GM12891 (cell line): ENCODE measurements at places on chromosomes 11 and 22.

DNA sequence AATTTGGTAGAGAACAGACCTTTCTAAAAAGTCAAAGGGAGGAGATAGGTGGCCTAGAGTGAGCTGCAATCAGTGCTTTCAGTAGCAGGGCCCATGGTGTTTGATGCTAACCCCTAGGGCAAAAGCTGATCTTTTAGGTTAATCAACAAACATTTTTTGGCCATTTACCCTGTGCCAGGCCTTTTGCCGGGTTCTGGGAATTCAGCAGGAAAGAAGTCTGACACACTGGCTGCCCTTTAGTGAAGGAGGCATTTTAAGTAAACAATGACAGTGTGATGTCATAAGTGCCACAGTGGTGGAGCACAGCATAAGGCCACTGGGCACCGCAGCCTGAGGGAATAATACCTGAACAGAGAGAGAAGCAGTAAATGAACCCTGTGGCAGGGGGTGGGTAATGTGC is 29.0 kb downstream of the C22orf31 start:
- no peak for DNase-seq

DNA sequence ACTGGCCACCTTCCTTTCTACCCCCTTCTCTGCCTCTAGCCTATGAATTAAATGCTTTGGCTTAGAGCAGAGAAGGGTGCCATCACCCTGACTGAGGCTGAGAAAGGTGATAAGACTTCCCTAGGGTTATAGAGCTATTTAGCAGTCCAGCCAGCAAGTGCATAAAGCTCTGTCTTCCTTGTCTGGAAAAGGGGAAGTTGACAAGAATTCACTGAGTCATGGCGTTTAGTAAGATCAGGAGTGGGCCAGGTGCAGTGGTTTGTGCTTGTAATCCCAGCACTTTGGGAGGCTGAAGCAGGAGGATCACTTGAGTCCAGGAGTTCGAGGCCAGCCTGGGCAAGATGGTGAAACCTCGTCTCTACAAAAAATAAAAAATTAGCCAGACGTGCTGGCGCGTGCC is 63.1 kb downstream of the LHFPL7 start:
- no peak for DNase-seq

DNA sequence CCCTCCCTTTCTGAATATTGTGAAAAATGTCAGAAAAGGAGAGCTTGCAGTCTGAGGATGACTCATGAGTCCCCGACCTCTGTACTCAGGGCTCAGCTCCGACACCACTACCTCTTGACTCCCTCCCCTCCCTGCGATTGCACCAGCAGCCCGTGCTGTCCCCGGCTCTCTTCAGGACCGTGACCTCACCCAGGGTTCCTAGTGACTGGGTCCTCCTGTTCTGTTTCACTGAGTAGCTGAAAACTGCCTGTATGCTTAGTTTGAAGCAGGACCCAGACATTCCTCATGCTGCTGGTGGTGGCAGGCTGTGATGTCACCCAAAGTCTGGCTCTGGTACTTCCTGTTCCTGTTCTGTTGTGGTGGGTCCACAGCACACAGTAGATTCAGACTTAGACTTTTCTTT is 11.7 kb downstream of the PHRF1 start:
- no peak for DNase-seq

GRCh38 chr11:24819006-24819405 is 322.2 kb downstream of the LUZP2 start:
- no peak for DNase-seq

- DNase-seq: no peak
Observed at GRCh38 chr11:77423624-77424023, 50.3 kb downstream of the PAK1 start.

DNA sequence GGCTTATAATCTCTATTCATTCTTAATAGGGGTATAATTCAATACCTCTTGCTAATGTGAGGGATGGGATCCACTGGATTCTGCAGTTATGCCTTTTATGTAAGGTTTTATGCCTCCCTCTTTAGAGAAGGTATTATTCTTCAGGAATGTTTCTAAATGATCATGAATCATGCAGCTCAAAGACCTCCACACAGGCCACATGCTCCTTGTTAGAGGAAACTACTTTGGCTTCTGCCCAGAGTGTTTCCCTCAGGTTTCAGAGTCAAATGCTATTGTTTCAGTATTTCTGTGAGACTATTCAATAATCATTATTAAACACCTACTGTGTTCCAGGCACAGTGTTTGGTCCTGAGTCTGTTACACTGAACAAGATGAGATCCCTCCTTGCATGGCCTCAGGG is 115.9 kb downstream of the RAB38 start:
- no peak for DNase-seq

DNA sequence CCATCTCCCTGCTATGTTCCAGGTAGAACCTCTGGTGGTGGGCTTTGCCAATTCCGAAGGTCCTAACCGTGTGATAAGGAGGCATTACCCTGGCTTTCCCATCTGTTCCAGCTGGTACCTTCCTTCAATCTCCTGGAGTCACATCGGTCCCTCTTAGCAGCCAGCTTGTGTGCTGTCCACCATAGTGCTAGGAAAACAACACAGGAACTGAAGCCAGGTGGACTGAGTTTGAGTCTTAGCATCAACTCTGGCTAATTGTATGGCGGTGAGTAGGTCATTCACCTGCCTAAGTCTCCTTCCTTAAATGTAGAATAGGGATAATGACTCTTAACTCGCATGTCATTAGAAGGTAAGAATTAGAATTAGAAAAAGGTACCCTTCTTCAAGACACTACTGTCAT is 159.6 kb upstream of the E2F8 start:
- no peak for DNase-seq

DNA sequence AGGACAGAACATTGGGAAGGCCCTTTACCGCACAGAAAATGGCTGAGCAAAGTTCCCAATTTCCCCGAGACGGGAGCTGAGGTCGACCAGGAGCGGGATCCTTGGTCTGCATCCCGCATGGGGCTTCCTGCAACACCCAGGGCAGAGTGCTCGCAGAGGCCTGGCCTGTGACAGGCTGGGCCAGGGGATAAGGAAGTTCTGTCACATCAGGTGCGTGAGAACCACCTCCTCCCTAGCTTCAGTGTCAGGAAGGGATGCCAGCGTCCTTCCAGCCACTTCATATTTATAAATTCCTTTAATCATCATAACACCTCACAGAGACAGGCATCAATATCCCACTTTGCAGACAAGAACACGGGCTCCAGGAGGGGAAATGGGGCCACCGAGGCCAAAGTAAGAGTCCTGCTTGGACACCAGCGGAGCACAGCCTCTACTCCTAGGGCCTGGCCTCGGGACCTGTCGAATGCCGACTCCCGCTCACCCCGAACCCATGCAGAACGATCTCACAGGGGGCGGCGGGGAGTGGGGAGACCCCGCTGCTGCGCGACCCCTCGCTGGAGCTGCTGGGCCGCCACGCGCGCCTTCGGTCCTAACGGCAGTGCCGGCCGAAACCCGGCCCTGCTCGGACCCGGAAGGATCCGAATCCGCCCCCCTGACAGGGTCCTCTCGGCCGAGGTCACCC is 532 bp downstream of the BET1L start:
- no peak for DNase-seq

DNA sequence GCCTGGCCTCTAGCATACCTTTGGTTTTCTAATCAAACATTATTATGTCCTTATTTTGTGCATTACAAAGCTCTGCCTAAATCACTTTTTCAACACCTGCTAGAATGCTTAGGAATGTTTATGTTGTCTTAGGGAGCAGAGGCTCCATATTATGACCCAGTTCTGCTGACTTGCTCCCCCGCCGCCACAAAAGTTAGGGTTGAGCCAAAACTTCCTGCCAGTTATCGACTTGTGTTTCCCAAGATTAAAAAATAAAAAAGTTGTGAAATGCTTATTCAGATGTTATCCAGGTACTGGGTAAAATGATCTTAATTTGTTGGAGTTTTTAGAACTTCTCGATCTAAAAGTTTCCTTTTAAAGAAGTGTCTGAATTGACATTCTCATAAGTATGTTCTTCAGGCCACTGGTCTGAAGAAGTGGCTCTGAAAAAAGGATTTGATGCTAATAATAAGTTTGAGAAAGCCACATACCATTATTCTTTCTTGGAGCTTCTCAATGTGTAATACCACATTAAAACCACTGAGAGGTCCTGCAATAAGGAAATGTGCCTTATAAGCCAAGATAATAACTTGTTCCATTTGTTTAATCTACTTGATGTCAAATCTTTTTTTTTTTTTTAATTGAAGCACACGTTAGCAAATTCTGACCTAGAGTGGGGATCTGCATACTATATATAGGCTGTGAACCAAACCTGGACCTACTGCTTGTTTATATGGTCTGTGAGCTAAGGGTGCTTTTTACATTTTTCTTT is 2.2 kb downstream of the RNF185 start:
- no peak for DNase-seq

GRCh38 chr11:34461215-34461614 is 22.5 kb downstream of the CAT start:
- no peak for DNase-seq

- DNase-seq: no peak
Observed at GRCh38 chr22:46761539-46762237, 762 bp upstream of the TBC1D22A start.

DNA sequence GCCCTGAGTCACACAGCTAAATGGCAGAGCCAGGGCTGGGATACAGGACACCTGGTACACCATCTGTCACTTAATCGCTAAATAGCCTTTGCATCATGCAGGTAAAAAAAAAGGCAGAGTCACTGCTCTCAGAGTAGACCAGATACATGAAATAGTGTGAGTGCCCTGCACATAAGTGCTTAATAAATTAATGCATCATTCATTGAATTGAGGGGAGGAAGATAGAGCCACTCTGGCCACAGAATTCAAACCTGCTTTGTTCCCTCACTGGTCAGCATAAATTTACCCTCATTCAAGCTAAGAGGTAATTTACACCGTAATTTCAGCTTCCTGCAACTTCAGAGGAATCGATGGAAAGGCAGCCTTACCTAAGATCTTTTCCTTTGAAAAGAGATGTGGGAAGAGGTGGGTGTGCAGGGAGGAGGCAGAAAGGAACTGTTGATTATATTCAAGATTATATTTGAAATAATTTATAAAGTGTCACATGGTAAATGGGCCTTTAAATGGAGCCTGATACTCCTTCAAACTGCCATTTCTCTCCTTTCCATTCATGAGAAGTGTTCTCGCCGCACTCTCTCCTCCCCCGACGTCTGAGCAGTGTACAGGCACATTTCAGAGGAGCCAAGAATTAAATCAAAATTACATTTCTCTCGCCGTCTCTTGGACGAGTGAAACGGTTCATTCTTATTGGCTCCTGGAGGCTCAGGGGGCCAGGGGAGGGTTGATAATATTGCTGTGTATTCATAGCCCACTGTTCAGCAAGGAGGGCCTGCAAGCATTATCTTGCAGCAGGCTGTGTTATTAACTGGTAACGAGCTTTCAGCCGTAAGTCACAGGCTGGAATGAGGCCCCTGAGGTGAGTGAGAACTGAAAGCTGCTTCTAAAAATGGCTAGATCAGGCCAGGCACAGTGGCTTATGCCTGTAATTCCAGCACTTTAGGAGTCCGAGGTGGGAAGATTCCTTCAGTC is 52.2 kb upstream of the HMGXB4 start:
- DNase-seq: no peak

DNA sequence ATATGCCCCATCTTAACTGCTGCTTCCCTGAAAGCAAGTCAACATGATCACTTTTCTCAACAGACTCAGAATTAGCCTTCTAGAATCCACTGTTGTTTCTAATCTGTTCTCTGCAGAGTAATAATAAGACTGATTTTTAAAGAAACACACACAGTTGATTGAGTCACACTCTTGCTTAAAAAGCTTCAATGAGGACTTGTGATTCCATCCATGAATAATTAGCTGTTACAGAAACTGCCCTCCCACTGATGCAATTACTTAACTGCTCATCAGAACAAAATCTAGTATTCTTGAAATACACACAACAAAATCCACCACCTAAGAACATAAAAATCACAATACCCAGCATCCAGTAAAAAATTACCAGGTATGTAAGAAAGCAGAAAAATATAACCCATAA is 100.5 kb upstream of the TIMP3 start:
- no peak for DNase-seq

DNA sequence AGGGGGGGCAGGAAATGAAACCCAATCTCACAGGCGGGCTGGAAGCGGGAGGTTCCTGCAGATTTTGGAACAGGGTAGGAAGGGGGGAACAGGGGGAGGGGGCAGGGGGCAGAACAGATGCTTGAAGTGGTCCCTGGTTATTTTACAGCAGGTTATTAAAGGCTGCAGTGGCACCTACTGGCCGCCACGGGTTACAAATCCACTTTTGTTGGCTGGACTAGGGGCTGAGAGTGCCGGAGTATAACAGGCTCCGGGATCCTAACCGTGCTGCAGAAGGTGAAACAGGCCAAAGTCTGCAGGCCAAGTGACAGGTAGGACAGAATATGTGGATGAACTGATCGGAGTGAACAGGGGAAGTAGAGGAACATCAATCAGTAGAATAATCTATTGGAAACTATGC is 2.5 kb downstream of the ROBO3 start:
- peak; percentile 52 for DNase-seq

DNA sequence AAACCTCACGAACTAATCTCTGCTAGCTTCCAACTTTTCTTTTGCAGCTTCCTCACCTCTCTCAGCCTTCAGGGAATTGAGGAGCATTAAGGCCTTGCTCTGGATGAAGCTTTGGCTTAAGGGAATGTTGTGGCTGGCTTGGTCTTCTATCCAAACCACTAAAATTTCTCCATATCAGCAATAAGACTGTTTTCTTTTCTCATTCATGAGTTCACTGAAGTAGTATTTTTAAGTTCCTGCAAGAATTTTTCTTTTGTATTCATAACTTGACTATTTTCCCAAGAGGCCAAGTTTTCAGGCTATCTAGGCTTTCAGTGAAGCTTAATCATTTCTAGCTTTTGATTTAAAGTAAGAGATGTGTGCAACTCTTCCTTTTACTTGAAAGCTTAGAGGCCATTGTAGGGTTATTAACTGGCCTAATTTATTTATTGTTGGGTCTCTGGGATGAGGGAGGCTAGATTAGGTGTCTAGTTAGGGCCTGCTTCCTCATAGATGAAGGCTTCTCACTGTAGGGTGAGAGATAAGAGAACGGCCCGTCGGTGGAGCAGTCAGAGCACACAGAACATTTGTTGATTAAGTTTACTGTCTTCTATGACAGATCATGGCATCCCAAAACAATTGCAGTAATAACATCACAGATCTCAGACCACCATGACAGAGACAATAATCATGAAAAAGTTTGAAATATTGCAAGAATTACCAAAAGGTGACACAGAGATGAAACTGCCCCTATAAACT is 33.2 kb downstream of the CSF2RB start:
- no peak for DNase-seq

GRCh38 chr11:30758012-30758411 is 171.9 kb upstream of the MPPED2 start:
- no peak for DNase-seq

- DNase-seq: no peak
Observed at GRCh38 chr11:119486016-119486415, 63.0 kb upstream of the THY1 start.

DNA sequence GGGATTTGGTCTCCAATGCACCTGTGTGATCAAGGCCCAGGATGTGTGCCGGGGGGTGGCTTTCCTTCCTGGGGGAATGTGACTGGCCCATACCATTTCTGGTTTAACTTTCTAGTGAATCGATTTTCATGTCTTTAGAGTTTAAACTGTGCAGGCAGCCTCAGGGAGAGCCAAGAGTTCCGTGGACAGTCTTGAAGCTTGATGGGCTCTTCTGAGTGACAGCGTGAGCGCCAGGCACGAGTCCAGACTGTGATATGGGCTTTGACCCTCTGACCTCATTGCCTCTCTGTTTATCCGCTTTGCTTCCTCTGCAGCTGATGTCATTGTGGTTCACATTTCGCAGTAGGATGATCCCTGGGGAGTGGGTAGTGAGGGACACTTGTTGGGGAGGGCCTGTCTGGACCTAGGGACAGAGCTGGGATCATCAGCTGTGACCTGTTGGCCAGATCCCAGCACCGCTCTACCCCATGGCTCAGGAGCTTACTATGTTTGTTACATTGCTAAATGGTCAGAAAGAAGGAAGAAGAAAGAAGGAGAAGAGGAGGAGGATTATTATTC is 80.6 kb upstream of the CLDN5 start:
- DNase-seq: no peak
